ENCODE measurements at places on chromosomes 4 and X.

DNA sequence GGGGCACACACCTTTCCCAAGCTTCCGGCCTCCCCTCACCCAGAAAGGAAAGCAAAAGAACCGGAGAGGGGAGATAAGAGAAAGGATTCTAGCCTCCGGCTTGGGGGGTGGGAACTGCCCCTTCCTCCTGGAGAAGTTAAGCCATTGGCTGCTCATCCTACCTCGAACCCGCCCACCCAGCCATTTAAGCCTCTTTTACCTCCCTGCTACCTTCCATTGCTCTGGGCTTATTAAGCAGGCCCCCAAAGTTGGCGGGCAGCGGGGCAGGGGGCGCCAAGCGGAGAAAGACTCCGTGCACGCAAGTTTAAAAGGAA lies 2.3 kb downstream of the MAML3 start:
- DNase-seq = peak; percentile 70

DNA sequence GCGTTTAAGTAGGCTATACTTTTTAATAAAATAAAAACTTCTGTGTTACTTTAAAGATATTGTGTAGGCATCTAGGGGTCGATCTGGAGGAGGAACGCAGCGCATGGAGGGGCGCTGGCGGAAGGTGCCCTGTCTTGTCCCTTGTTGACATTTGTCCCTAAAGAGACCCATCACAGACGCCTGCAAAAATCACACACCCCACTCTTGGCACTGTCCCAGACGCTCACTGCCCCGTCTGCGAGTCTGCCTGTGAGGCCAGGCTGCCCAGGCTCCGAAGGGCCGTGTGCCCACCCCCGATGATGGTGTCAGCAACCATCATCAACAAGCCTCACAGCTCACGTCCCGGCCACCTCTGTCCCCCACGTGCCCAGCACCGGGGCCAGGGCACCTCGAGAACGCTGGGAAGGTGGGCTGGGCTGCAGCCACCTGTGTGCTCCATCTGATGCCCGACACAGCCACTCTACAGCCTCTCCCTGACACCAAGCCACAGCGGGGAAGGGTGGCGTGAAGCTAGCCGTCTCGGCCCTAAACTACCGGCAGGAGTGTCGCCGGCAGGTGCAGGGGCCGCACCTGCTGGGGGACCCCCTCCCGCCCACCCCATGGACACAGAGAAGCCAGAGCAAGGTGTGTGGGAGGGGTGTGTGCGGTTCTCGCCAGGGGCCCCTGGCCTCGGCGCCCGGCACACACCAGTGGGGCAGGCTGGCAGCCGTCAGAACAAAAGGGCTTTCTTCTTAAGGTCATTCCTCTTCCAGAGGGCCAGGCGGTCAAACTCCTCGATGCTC lies 26.8 kb upstream of the AFAP1 start:
- no peak for DNase-seq

GRCh38 chr4:88672987-88673386 lies 24.6 kb downstream of the NAP1L5 start:
- DNase-seq = no peak

DNA sequence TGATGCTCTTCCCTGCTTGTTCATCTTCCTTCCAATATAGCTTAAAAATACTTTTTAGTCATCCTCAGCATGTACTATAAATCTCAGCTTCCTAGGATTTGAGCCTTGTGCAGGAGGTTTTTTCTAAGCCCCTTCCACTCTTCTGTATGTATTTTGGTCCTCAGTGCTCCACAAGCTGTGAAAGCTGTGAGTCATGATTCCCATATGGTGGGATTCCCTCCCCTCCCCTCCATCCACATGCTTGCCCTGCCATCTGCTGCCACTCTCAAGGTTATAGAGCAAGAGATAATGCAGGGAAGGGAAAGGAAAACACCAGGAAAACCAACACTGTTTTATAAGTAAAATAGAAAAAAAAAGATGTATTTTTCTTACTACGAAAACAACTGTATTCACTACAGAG lies 58.5 kb upstream of the AP1S2 start:
- no peak for DNase-seq

DNA sequence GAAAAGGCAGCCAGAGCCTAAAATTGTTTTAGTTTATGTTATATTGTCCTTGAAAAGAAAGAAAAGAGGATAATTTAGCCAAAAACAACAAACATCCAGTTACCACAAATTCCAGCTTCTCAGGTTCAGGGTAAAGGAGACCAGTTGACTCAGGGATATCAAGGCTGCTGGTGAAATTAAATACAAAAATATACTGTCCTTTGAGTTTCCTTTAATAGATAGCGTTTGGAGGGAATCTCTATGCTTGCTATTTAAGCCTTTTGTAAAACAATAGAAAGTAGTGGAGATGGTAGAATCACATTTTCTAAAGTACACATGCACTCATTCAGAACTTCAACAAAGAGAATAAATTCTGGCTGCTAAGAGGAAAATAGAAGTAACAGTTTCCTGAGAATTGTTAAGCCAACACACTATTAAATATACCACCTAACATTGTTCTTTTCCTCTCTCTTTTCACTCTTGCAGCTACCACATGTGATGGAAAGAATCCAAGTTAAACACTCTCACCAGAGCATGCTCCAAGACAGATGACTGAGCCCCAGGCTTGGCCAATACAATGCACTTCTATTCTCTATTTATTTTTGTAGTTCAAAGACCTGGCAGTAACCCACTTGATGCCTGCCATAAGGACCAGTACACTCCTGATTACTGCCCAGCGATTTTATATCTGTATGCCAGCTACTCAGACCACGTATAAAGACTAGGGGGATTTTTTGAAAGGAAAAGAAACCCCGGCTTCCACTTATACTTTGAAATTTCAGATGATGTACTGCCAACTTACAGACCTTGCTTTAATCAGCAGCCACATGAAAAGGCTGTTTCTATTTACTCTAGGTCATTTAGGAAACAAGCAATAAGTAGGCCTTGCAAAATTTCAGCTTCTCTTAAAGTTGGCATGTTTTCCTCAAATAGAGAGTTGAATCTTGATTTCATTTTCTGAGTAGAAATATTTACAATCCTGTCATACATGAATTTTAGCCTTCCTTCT lies 756.9 kb downstream of the FAT4 start:
- DNase-seq = no peak

GRCh38 chr4:55036405-55036804 lies 89.0 kb downstream of the KDR start:
- DNase-seq = no peak

GRCh38 chr4:957231-957580 lies 16.2 kb downstream of the DGKQ start:
- peak; percentile 6 for DNase-seq

DNA sequence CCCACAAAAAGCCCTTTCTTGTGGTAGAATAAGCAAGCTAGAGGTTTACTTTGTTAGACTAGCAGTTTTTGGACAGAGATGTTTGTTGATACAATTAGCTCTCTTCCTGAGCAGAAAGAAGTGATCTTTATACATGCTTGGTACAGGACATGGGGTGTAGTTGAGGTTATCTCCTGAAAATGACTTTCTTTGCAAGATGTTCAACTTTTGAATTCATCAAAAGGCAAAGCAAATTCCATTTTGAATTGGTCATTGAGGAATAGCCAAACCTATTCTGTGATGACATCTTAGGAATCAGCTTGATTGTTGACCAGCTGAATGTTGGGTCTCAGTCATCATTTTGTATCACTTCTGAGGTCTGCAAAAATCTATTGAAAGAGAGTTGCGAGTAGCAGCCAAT lies 3.8 kb downstream of the CPE start:
- DNase-seq = no peak

- DNase-seq = no peak
Measured at GRCh38 chr4:182770259-182770995, 146.8 kb downstream of the DCTD start.

GRCh38 chr4:30811296-30811695 lies 91.1 kb downstream of the PCDH7 start:
- DNase-seq = no peak

GRCh38 chrX:138788771-138789170 lies 77.3 kb upstream of the FGF13 start:
- DNase-seq = no peak

DNA sequence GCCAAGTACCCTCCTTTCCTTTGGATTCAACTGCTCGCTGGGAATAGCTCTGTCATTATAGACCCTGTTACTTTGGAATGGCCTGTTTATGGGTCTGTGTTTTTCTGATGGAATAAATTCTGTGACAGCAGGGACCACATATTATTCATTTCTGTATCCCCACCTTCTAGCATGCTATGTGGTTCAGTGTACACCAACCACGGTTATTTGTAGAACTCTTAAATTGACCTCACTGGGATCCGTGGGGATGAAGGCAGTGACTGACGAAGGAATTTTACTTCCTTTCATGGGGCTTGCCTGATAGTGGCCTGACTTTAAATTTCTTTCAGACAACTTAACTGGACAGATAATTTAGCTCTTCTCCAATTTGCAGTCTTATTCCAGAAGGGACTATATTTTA lies 343.2 kb downstream of the SPRY1 start:
- DNase-seq = no peak

- no peak for DNase-seq
Measured at GRCh38 chr4:14695095-14695845, 307.0 kb upstream of the CPEB2 start.

DNA sequence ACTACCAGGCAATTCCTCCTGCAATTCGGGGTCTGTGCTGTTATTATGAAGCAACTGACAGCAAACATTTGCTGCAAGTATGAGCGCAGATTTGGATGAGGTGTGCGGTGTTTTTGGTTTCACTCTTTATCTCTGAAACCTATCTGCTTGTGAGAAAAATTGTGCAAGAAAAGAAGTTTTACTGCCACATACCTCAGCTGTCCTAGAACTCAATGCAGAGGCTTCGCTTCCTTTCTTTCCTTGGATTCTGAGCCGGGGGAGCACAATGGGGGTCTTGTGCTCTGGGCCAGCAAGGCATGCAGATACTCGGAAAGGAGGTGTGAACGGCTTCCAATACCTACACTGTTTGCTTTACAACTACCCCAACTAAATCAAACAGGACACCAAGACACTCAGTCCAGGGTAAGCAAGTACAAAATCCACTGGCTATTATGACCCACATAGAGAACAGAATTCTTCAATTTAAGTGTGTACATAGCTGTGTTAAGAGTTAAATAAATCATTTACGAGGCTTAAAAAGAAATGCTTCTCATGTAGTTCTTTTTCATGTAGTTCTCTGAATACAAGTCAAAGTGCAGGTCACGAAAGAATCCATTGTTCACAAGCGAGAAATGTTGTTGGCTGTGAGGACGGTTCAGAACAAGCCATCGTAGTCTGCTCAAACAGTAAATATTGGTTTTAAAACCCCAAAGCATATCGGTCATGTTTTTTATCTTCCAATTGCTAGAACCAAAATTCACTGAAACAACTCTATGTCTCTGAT lies 1.1 kb downstream of the SORBS2 start:
- DNase-seq = no peak

GRCh38 chrX:150362599-150363481 lies at the start of gene MAMLD1:
Gene MAMLD1 (plus strand): TSS chrX:150363317. CDS start chrX:150445517, 82,200 bp downstream.
- peak; percentile 63 for DNase-seq

DNA sequence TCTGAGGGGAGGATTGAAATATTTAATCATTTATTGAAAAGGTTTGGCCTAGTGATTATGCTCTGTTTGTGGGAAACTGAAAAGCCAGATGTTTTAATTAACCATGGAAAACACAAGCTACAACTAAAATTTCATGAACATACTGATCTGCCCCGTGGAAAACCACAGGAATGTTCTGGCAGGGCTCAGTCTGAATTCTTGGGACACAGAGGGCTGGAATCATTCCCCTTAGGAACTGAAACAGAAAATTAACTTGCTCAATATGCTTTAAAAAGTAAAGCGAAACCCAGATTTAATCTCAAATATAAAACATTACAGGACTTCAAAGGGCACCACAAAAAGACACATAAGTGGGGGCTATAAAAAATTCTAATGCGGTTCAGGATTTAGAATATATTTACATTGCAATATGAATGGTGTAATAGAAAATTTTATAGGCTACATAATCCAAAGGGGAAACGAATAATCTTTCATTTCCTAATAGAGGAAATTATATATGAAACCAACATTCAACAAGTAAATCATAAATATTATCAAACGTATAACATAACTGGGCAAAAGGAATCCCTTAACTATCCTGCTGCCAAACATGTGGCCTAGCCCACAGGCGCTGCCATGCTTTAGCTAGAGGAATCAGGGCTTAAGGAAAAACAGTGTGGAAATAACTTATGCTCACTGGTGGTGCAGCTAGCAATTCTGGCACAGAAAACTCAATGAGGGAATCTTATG lies 70.9 kb downstream of the APBB2 start:
- no peak for DNase-seq

- no peak for DNase-seq
Measured at GRCh38 chrX:121231566-121232358, 184.4 kb downstream of the GLUD2 start.

GRCh38 chrX:19670854-19671620 lies 155.7 kb upstream of the MAP3K15 start:
- no peak for DNase-seq

- peak; percentile 48 for DNase-seq
Measured at GRCh38 chrX:154458116-154458953, at the start of gene PLXNA3. Gene PLXNA3 (plus strand): TSS chrX:154458281. CDS start chrX:154460184, 1,903 bp downstream.

GRCh38 chr4:5500165-5500564 lies 208.2 kb downstream of the EVC2 start:
- no peak for DNase-seq

- no peak for DNase-seq
Measured at GRCh38 chrX:151970661-151971060, 3.8 kb downstream of the GABRE start.

- DNase-seq = no peak
Measured at GRCh38 chrX:50108264-50108663, 92.5 kb downstream of the AKAP4 start.

DNA sequence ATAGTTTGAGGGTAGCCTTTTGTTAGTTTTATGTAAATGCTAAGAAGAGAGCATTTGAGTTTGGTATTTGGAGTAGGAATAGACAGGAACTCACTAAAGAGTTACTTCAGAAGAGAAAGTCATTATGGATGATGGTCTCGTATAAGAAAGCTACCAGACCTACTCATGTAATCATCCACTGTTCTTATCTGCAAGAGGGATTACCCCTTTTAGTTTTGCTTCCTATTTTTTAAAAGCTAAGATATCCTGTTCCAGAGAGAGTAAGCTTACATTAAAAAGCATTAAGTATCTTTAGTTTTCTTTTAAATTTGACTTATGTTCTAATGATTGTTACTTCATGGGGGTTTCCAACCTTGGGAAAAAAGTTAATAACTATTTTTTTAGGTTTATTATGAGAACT lies 12.5 kb upstream of the ART3 start:
- no peak for DNase-seq

DNA sequence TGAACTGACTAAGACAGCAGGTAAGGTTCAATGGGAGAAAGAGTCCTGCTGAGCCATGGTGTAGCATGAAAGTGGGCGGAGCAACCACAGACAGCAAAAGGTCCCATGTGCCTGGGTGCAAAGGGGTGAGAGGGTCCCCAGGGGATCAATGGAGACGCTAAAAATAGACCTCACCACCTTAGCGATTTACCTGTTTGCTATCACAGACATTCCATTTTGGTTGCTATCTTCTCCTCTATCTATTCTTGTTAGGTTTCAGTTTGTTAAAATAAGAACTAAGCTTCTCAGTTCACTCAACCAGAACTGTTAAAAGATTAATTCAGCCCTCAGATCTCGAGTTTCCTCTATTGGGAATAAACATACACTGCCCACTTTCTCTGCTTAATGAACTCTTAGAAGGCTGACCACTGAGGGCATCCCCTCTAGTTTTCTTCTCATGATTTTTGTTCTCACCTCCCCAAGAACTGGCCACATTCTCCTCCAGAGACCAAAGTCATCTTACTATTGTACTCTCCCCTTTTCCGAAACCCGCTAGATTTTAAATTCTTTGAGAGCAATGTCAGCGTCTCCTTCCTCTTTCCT lies 136.7 kb downstream of the PARM1 start:
- no peak for DNase-seq
